Activated naive CD8-positive, alpha-beta T cell treated with anti-CD3 and anti-CD28 coated beads for 36 hours (primary cell): ENCODE measurements at places on chromosomes 16 and 17.

GRCh38 chr17:51164911-51165679 lies 1.1 kb upstream of the NME2 start:
- no peak for DNase-seq

DNA sequence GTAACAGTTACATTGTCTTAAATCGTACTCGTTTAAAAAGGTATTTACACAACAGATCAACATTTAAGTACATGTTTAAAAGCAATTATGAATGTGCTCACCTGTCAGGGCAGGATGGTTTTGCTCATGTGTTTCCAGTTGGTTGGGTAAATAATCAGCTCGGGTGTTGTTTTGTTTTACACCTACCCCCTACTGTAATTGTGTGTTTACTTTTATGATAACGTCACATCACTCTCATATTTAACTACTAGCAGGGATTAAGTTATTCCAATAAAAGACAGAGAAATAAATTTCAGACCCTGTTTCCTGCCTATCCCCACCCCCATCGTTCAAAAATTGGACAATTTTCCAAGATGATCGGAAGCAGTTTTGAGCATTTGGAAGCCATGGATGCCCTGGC lies 390.2 kb downstream of the SEC14L1 start:
- no peak for DNase-seq

DNA sequence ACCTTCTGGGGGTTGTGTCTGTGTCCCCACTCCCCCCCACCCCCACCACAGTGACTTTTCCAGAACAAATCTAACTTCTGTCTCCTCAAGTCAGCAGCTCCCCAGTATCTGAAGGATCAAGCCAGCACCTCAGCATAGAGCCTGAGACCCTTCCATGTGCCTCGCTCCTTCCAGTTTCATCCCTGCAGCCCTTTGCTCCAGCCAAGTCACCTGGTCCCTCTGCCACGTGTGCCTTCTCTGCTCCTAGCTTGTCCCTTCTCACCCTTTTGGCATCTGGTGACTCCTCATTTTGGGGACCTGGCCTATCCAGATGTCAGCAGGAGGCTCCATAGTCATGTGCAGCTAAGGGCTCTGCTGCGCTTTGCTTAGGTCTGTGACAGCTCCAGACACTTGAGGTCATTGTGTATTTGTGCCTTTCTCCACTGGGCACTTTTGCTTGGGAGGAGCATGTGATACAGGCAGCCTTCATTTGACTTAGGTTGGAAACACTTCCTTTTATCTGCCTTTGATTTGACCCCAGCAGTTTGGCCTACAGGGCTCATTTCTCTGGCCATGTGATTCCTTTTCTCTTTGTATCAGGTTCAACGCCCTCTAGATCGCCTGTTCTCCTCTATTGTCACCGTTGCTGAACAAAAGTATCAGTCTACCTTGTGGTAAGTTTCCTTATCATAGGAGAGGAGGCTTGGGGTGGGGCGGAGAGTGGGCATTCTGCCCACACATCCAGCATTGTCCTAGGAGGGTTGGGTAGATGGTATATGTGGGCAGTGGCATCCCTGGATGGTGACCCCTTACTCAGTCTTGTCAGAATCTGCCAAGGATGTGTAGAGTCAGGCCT lies 7.1 kb upstream of the NFATC3 start:
- no peak for DNase-seq

DNA sequence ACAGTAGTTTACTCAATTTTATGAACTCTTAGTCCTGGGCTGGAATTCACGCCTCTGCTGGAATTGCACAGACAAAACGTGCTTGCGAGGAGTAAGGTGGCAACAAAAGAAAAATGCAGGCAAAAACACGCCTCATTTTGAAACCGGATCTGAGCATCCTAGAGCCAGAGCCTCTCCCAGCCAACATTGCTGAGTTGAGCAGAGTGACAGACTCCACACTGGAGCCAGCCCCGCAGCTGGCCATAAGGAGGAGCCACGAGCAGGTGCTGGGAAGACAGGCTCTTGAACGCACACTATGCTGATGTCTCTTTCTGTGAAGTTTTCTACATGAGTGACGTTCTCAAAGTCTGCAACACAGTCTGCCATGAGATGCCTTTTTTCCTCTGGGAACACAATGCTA lies 14.6 kb upstream of the HSBP1 start:
- no peak for DNase-seq

DNA sequence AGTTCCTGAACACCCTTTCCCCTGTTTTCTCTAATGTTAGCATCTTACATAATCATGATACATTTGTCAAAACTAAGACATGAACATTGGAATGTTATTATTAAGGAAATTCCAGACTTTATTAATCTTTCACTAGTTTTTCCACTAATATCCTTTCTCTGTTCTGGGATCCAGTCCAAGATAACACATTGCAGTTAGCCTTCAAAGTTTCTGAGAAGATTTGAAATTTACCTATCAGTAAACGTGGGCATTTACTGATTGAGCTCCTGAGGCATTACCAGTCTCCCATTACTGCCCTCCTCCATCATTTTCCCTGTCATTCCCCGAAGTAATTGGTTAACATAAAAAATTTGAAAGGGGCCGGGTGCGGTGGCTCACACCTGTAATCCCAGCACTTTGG lies 5.7 kb upstream of the CD300LG start:
- DNase-seq: no peak

GRCh38 chr17:58210922-58211321 lies 8.1 kb downstream of the MKS1 start:
- no peak for DNase-seq

DNA sequence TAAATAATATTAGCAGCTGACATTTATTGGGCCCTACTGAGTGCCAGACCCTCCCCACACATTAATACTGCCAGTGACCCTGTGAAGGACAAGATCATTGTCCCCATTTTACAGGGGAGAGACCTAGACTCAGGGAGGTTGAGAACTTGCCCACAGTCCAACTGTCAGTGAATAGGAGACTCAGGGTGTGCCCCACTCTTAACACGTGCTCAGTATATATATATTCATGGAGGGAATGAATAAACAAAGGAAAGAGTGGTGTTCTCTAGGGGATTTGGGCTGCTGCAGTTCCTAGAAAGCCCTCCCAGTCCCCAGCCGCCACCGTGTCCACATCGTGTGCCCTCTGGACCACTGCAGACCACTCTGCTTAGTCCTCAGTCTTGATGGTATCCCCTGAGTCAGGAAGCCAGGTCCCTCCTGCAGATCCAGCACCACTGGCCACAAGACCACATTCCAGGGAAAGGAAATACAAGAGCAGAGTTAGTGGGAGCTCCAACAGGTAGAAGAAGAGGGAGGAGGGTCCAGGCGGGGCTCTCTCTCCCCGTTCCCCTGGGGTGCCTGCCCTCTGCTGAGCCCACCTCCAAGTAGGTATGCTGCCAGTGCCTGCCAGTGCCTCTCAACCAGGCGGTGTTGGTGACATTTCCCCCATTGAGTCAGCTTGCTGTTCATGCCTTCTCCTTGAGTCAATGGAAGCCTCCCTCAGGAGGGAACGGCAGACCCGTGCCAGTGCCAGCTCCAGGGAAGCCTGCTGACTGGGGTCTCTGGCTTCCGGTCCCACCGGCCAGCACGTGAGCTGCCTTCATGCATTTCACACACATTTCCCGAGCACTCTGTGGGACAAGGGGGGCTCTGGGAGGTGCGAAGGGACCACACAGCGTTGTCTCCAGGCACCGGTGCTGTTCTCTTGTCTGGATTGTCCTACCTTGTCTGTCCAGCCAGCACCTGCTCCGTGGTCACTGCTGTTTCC lies 75.6 kb downstream of the GNAO1 start:
- DNase-seq: no peak

DNA sequence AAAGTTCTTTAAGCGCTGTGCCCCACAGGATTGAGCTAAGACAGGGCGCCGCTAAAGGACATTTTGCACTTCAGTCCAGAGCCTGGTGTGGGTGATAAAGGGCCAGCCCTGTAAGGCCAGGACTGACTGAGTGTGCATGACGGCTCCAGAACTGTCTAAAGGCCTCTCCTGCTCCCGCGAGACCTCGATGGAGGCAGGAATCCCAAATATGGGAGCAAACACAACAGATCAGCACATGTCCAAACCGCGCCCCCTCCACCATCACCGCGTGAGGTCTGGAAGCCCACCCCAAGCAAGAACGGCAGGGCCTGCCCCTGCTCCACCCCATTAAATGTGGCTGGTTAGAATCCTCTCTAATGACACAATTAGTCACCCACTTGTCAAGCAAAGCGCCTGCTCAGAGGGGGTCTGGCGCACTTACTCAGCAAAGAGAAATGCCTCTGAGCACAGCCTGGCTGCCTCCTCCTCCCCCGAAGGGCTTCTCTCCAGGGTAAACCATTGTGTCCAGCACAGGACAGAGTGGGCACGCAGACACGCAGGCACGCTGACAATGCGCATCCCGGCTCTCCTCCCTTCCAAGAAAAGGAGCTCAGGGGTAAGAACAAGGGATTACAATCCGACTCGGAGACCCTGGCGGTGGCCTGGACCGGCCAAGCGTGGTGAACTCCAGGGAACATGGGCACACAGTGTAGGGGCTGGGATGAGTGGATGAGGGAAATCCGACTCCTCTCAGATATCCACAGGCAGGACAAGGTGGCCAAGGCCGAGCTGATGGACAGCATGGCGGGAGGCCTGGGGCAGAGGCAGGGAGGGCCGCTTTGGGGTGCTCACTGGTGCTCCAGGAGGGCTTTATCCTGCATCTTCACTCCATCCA lies 1.5 kb downstream of the MXRA7 start:
- no peak for DNase-seq

- no peak for DNase-seq
These were observed 188.0 kb downstream of the HAPSTR1 start for GRCh38 chr16:9279291-9280068.

DNA sequence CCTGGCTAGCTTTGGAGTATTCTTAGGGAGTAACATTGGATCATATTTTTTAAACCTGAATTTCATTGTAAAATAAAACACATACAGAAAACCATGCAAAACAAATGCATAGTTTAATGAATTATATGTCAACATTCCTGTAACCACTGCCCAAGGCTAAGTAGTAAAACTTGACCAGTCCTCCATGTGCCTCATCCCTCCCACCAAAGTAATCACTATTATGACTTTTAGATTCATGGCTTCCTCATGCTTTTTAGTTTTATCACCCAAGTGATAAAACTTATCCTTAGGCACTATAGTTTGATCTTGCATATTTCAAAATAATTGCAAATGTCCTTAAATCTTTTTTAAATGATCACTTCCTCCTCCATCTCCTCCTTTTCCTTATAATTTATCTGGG lies 20.4 kb downstream of the PRKCA start:
- no peak for DNase-seq

- no peak for DNase-seq
These were observed 161.4 kb upstream of the C16orf82 start for GRCh38 chr16:26905336-26905735.

- peak; percentile 61 for DNase-seq
These were observed 64.8 kb upstream of the AMZ2 start for GRCh38 chr17:68182940-68183551.

DNA sequence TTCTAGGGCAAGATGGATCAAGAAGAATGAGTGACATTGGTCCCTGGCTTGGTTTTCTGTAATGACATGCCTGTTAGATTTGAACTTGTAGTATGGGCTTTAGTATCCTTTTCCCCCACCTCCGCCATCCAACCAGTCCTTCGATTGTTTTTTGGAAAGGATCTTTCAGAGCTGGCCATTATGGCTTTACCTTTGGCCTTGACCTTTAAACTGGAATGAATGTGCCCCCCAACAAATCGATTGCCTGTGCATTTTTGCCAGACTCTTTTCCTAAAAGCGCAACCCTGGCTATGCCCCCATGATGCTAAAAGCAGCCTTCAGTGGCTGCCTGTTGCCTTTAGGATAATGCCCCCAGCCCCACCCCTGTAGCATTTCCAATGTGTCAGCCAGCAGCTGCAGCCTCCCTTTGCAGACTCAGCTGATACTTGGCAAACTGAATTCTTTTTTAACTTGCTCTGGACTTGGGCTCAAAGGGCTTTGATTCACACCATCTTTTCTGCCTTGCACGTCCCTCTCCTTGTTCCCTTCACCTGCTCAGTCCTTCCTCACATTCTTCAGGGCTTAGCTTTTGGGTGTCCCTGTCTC lies 4.0 kb downstream of the GPRC5C start:
- no peak for DNase-seq

GRCh38 chr17:75181608-75182318 lies 996 bp downstream of the SUMO2 start:
- DNase-seq: peak; percentile 49
